ENCODE measurements at places on chromosomes 2 and 18.

DNA sequence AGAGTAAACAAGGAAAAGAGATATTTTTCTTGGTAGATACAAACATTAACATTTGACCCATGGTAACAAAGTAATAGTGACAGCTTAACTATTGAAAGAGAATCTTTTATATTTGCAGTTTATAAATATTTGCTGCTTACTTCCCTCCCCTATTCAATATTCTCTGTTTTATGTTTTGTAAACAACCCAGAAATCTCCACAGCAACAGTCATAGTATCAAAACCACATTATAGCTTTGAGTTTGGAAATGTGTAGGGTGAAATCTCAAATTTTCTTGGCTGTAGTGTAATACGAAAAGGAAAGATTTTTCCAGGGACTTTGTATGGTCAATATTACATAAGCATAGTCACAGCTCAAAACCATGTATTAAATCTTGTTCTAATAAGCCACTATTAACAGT, 511.2 kb downstream of the METTL4 start:
- DNase-seq, result no peak

- no peak for DNase-seq
Measured at GRCh38 chr2:120964819-120965218, 229.2 kb downstream of the GLI2 start.

- no peak for DNase-seq
Measured at GRCh38 chr2:112198780-112199179, 56.1 kb downstream of the ZC3H8 start.

- DNase-seq, result no peak
Measured at GRCh38 chr2:216320852-216321251, 51.4 kb downstream of the MARCHF4 start.

DNA sequence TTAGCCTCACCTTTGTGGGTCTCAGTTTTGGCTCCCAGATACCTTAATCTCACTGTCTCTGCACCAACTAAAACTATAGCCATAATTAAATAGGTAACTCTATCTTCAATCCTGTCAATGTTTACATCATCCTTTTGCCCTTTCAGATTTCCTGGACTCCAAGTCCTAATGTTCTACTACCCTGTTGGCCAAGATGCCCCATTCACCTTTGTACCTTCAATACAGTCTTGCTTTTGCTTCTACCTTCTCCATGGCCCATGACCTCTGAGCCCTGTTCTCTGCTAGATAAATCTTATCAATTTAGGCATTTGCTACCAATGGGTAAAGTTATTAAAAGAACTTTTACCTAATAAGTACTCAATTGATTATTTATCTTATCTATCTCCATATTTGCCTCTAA, 635.5 kb downstream of the ARHGAP15 start:
- no peak for DNase-seq

DNA sequence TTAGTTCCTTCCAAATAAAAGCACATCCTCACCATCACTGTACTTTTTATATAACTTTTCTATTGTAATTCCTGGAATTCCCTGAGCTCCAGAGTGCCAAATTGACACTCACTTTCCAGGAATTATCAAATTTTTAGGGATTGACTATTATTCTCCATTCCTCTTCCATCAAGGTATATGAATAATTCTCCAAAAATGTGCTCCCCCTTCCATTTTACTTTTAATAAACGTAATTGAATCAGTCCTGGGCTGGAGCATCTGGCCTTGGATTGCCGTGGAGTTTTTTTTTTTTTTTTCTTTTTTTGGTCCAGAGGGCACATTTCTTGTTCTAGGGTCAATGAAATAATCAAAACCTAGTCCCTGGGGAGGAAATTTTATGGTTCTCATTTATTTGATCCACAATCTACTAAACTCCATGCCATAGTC, 304.3 kb downstream of the CDCA7 start:
- DNase-seq, result no peak

- peak; percentile 70 for DNase-seq
Measured at GRCh38 chr2:105744091-105744908, 412 bp upstream of the NCK2 start.
